Cerebellar cortex (tissue), 1 donor: ENCODE measurements at places on chromosomes 1 and 21.
A peak's percentile ranks its signal among the peaks of the same experiment; 100 is the strongest.

GRCh38 chr1:180765151-180765550 is 133.3 kb downstream of the XPR1 start:
- no peak for DNase-seq

- DNase-seq = peak; percentile 15
These were observed 1.1 kb downstream of the KLHDC9 start for GRCh38 chr1:161099090-161099802.

DNA sequence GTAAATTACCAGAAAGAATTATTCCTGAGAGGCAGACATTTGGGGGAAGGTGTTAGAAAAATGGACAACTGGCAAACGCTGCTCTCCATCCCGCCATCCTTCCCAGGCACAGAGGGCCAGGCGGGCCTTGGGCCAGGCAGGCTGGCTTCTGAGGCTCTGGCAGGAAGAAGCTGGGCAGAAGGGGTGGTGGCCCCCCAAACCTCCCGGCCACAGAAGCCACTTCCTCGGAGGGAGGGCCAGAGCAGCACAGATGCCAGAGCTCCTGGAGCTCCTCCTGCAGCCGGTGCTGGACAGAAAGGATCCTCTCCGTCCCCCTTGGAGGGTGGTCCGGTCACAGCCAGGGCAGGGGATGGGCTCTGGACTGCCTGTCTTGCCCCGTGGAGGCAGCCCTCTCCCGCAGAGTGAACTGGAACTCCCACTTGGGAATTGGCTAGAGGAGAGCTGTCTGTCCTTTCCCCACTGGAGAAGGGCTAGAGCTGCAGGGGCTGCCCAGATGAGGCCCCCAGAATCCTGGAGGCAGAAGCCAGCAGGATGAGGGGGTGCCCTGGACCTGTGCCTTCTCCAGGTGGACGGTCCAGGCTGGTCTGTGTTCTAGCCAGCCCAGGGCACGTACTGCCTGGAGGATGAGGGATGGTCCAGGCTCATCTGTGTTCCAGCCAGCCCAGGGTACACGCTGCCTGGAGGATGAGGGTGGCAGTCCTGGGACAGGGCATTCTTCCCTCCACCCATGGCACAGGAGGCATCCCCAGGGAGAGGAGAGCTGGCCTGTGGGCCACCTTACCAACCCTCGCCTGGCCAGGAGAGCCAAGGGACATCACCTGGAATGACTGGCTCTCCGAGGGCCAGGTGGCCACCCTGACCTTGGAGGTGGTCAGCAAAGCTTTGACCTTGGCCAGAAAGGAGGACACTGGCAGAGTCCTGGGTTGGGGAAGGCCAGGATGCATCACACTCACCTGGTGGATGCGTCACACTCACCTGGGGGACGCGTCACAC is 47.4 kb upstream of the ACTRT2 start:
- no peak for DNase-seq

- DNase-seq = no peak
These were observed 77.8 kb downstream of the TM2D1 start for GRCh38 chr1:61647142-61647541.

GRCh38 chr1:162855461-162856150 is 5.4 kb downstream of the CCDC190 start:
- DNase-seq = no peak

DNA sequence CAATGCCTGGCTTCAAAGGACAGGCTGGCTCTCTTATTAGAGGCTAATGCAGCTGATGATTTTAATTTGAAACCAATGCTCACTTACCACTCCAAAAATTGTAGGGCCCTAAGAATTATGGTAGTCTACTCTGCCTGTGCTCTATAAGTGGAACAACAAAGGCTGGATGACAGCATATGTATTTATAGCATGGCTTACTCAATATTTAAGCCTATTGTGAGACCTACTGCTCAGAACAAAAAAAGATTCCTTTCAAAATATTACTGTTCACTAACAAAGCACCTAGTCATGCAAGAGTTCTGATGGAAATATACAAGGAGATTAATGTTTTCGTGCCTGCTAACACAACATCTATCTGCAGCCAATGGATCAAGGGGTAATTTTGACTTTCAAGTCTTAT is 73.8 kb upstream of the DUSP10 start:
- DNase-seq = no peak
